ENCODE measurements at places on chromosomes 4 and X. TPM values are rescaled to one million over a fixed set of nuclear protein-coding genes. Genes with fewer than 3 reads are reported as not detected.

The HTRA3 gene
- total RNA-seq = 42.3 TPM

The CXCL11 gene
- total RNA-seq = not detected

The PDGFRA gene
- total RNA-seq = 97.0 TPM

The TFE3 gene
- 112 TPM for total RNA-seq

GRCh38 chrX:40303256-40304077 is 205.7 kb upstream of the BCOR start:
- no peaks in the 10 kb centered on the region for H3K4me1 ChIP-seq
- H3K4me3 ChIP-seq = no peak overlapping the region
- no peaks in the 10 kb centered on the region for H3K36me3 ChIP-seq
- no peaks in the 10 kb centered on the region for H3K27me3 ChIP-seq

DNA sequence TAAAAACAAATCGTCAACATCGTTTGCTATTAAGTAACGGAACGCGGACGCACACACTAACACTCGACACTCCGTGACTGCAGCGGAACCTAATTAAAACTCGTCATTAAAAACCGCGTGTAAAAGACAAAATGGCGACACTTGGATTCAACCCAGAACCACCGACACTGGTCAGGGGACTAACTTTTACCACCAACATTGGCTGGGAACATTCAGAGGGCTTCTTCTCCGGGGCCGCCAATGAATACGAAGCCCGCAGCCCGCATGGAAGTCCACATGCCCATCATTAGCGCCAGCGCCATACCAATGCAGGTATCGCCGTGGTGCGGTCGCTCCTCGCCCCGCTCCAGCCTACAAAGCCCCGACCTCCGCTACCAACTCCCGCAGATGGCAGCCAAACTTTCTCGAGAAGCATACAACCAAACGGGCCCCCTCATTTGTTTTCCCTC is 498 bp downstream of the RBMX start:
- no peak for DNase-seq
- no peaks in the 10 kb centered on the region for H3K27me3 ChIP-seq
- H3K4me3 ChIP-seq = peak overlapping the region; percentile 72
- peak overlapping the region; percentile 98 for H3K27ac ChIP-seq
- no peaks in the 10 kb centered on the region for H3K4me1 ChIP-seq

DNA sequence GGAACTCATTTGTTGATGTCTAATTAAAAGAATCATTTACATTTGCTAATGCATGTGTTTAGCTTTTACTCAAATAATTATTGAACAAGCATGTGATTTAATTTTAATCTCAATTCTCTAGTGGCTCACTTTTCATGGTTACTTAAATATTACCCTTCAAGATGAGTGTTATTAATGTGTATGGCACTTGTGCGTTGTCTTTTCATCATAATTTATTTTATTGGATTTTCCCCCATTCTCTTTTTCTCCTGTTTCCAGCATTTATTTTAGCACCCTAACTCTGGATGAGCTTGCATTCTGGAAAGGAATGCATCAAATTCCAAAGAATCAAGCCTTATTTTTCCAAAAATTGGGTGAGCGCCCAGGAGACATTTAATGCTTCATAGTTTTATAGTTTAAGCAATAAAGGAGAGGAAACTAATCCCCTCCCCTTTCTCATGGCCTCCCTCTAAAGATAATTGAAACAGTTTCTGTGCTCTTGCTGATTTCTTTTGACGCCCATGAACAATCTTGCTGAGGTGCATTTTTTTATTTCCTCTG is 191.1 kb upstream of the FAT4 start:
- DNase-seq = no peak
- peaks cover 27% of the 10 kb centered on the region for H3K4me1 ChIP-seq
- no peak overlapping the region for H3K27ac ChIP-seq

The COL4A6 gene
- total RNA-seq = 0.21 TPM

- H3K36me3 ChIP-seq = no peaks in the 10 kb centered on the region
- H3K4me1 ChIP-seq = no peaks in the 10 kb centered on the region
- H3K27ac ChIP-seq = no peak overlapping the region
- no peak overlapping the region for H3K4me3 ChIP-seq
- H3K27me3 ChIP-seq = no peaks in the 10 kb centered on the region
- DNase-seq = no peak
Observed at GRCh38 chr4:67931256-67931655, 32.0 kb downstream of the TMPRSS11A start.

The GIMD1 gene
- total RNA-seq = not detected

The CSAG2 gene
- not detected for total RNA-seq

The IL2 gene
- total RNA-seq = 0.98 TPM

DNA sequence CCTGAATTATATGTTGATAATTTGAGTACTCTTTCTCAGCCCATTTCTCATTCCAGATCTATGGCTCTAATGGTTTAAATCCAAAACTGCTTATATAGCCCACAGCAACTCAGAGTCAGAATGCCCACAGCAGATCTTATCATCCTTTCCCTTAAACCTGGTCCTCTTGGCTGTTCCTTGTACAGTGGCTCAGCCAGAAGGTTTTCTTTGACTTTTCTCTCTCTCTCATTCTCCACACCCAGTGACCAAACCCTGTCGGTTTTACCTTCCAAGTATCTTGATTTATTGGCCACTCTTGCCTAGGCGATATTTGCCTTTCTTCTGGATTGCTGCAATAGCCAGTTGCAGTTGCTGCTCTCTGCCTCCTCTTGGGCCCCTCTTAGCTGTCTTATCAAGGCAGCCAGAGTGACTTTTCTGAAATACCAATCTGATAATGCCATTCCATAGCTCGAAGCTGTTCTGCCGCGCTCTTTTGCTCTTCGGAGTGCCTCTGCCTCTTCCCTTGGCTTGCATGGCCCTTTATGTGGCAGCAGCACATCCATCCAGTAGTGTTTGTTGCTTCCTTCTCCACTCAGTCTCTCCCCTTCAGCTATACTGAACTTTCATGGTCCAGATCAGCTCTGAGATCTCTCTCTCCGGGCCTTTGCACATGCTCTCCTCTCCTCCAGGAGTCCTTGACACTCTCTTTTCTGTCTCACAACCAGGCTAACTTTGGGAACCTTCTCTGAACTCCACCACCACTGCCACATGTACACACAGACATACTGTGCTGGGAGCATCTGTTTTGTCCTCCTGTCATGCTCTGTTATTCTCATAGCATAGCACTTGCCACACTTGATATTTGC is 11.8 kb downstream of the GAB1 start:
- H3K27me3 ChIP-seq = no peaks in the 10 kb centered on the region
- no peak for DNase-seq
- H3K4me1 ChIP-seq = no peaks in the 10 kb centered on the region
- H3K36me3 ChIP-seq = no peaks in the 10 kb centered on the region
- H3K4me3 ChIP-seq = no peak overlapping the region

DNA sequence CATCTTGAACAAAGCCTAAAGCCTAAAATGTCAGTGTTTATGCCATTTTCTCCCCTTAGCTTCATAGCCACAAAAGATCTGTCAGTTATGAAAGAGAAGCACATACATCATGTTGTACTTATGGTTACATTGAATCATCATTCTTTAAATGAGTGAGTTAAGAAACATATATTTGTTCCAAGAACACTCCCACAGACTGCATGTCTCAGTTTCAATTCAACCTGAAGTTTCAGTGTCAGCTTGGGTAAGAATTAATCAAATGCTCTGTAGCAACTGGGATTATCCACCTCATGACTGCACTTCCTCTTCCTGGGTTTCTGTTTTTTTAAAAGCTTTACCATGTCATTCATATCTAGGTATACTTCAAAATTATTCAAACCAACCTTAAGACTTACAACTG is 3.9 kb upstream of the TMPRSS11B start:
- no peaks in the 10 kb centered on the region for H3K36me3 ChIP-seq
- H3K4me1 ChIP-seq = no peaks in the 10 kb centered on the region
- no peak overlapping the region for H3K27ac ChIP-seq
- no peaks in the 10 kb centered on the region for H3K27me3 ChIP-seq
- no peak overlapping the region for H3K4me3 ChIP-seq

The GABRQ gene
- total RNA-seq = 0.90 TPM

The SSX3 gene
- not detected for total RNA-seq

- peaks cover 4% of the 10 kb centered on the region for H3K27me3 ChIP-seq
- no peak overlapping the region for H3K27ac ChIP-seq
- H3K36me3 ChIP-seq = no peaks in the 10 kb centered on the region
- DNase-seq = no peak
- H3K4me1 ChIP-seq = no peaks in the 10 kb centered on the region
Observed at GRCh38 chrX:119194621-119195020, 41.5 kb upstream of the PGRMC1 start.

DNA sequence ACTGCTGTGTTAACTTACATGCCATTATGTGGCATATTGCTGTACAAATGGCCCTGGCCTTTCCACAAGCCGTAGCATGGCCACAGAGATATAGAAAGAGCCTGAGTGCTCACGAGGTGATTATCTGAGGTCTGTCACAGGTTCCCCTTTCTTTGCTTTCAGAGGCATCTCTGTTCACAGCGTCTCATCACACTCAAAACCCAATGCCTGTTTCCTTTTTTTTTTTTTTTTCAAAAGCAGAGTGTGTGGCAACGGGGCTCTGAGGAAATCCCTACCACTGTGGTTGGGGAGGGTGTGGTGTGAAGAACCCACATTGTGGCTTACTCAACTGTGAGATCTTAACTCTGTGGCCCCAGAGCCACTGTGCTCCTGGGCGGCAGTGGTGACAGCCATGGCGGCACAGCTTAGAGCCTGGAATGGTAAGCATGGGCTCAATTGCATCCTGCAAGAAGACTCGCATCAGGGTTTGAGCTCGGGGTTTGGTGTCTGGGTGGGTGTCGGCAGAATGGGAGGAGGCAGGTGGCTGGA is 30.8 kb downstream of the RTL5 start:
- H3K4me1 ChIP-seq = no peaks in the 10 kb centered on the region
- no peak for DNase-seq
- H3K36me3 ChIP-seq = no peaks in the 10 kb centered on the region
- H3K4me3 ChIP-seq = no peak overlapping the region
- no peaks in the 10 kb centered on the region for H3K27me3 ChIP-seq

The HTN3 gene
- not detected for total RNA-seq

DNA sequence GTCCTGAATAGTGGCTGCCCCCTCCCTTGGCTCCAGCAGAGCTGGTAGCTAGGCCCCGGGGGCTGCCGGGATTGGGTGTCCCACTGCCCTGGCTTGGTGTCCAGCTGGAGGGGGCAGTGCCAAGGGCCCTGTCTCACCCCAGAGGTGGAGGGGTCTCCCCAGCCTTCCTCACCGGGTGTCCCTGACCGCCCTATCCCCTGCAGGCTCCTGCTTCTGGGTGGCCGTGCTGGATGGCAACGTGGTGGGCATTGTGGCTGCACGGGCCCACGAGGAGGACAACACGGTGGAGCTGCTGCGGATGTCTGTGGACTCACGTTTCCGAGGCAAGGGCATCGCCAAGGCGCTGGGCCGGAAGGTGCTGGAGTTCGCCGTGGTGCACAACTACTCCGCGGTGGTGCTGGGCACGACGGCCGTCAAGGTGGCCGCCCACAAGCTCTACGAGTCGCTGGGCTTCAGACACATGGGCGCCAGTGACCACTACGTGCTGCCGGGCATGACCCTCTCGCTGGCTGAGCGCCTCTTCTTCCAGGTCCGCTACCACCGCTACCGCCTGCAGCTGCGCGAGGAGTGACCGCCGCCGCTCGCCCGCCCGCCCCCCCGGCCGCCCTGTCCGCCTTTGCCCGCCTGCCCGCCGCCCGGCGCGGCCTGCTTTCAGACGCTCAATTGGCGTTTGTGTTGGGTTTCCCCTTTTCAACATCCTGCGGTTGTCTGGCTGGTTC is 4.6 kb downstream of the NAT8L start:
- DNase-seq = no peak
- H3K27me3 ChIP-seq = peaks cover 26% of the 10 kb centered on the region
- no peak overlapping the region for H3K27ac ChIP-seq
- no peak overlapping the region for H3K4me3 ChIP-seq
- no peaks in the 10 kb centered on the region for H3K4me1 ChIP-seq

Measured in tibial nerve (tissue), 4 donors.